Daoy (cell line): ENCODE measurements at places on chromosomes 13 and 19. TPM values are rescaled to one million over a fixed set of nuclear protein-coding genes. Genes with fewer than 3 reads are reported as not detected.
A peak's percentile ranks its signal among the peaks of the same experiment; 100 is the strongest.

GRCh38 chr13:76635232-76636230 lies 250.7 kb downstream of the KCTD12 start:
- DNase-seq, result no peak

- DNase-seq, result no peak
Measured at GRCh38 chr19:33465834-33466233, 55.8 kb downstream of the PEPD start.

DNA sequence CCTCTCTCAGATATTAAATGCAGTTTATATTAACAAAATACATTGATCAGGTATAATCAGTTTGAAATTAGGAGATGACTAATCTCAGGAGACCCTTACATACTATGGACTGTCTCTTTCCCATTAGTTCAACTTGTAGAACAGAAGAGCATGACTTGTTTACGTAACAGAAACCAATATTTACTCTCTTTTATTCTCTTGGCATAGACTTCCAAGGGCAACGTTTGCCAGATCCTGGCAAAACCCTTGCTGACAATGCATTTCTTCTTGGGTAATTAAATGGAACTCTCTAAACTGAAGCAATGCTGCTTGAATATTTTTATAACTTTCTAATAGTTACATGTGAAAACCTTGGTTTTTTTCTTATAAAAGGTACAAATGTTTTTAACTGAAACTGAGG lies 68.3 kb upstream of the MYO16 start:
- DNase-seq, result no peak

DNA sequence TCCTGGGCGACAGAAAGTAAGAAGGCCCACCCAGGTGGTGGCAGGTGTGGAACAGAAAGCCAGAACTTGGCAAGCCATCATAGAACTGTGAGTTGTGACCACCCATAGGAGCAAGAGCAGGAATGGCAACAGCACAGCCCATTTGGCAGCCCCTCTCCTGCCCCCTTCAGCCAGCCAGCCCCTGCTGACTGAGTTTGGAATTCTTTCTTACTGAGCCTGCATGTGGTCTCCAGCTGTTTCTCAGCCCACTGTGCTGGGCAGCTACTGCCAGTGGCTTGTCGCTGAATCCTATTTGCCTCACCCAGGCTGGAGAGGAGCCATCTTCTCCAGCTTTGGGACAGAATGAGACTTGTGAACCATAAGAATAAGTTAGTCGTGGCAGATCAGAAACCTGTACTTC lies 28.3 kb downstream of the CNMD start:
- DNase-seq, result no peak

DNA sequence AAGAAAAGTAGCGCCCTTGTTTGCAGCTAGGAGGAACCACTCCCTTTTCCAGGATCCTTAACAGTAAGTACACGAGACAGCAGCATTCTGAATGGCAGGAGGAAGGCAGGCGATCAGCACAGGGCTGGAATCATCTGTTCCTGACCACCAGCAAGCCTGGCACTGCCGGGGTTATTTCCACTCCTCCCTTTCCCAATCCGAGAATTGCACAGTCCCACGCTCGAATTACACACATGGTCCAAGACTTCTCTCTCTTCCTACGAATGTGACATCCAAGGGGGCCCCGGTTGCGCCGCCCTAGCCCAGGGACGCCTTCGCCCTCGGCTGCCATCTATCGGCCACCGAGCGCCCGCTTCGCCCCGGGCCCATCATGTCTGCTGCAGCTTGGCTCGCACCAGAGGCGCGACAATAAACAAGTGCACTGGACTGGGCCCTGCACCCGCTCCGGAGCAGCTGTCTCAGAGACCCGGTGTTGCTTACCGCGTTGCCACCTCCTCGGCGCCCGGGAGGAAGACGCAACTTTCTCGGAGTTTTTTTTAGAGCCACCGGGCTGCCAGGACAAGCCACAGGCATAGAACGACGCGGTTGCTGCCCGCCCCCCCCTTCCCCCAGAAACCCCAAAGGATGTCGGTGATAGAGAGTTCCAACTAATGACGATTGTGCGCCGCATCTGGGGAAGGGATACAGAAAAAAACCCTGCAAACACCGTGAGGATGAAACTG lies at the start of gene SLITRK5:
TSS of gene SLITRK5 (plus strand) at position 341 of the 722 bp plus-strand sequence. CDS start 4,018 bp downstream, outside the sequence.
- peak; percentile 75 for DNase-seq

DNA sequence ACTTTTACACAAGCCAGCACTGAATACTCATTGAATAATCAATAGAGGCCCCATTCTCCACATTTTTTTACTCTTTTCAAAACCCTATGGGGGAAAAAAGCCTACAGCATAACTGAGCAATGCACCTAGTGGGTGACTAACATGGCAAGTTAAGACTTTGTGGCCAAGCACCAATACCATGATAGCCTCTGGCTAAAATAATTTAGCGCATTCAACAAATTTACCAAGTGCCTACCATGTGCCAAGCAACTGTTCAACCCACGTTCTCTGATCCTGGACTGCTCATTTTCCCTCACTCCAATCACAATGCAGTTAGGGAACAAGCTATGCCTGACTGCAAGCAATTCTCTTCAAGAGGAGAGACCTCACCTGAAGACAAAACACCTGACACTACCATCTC lies 3.0 kb downstream of the ANKRD10 start:
- no peak for DNase-seq

DNA sequence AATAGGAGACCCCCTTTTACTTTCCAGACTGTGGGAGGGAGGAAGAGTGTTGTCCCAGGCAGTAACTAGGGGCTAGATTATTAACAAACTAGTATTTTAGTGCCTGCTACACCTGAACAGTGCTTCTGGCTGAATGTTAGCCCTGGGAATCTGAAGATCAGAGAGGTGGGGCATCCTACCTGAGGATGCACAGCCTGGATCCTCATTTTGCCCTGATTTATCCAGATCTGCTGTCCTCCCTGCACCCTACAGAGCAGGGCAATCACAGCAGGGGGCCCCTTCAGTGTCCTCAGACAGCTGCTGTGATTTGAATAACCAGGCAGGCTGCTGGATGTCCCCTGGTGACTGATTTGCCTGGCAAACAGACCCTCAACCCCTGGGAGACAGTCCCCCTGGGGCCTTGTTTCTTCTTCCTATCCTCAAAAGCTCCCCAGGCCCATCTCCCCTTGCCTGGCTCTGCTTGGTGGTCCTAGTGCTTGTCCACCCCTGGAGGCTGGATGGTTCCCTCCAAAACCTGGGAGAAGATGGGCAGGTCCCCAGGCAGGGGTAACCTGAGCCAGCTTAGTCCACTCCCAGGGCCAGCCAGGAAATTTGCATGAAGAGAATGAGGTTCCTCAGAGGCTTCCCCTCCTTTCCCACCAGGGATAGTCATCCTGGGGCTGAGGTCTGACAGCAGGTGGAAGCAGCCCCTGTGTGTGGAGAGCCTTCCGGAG lies at the start of gene OVOL3:
TSS of gene OVOL3 (plus strand) at position 657 of the 713 bp plus-strand sequence. CDS start 60 bp downstream, outside the sequence.
- DNase-seq, result no peak

- DNase-seq, result no peak
Measured at GRCh38 chr13:77029436-77029835, 2.5 kb upstream of the FBXL3 start.

- DNase-seq, result peak; percentile 38
Measured at GRCh38 chr19:50803633-50804419, 13.6 kb downstream of the ACP4 start.

DNA sequence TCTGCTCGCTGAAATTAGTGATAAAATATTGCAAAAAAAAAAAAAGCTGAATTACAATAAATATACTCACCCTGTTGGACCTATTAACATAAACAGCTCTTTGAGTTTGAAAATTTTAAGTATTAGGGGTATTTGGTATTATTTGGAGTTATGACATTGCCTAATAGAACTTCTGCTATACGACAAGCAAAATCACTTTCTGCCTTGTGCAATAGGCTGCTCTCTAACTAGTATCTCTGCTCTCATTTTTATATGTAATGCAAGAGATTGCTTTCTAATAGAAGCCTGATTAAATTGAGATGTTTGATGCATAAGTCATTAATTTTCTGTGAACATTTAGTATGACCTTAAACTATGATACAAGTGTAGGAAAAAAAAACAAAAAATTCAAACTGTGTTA lies 5.3 kb downstream of the RGS9BP start:
- DNase-seq, result no peak

DNA sequence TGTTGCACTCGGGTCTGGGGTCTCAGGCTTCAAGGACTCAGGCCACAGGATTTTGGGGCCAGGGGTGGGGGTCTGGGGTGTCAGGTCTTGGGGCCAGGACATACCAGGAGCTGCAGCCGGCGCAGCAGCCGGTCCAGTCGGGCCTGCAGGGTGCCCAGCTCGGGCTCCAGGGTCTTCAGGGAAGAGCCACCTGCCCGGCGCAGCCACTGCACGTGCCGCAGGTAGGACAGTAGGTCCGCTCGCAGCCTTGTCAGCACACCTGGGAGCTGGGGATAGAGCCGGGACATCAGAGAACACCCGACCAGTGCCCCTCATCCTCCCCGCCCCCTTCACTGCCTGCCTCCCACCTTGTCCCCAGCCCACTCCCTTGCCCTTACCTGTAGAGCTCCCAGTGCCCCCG lies 2.2 kb downstream of the IL11 start:
- no peak for DNase-seq

DNA sequence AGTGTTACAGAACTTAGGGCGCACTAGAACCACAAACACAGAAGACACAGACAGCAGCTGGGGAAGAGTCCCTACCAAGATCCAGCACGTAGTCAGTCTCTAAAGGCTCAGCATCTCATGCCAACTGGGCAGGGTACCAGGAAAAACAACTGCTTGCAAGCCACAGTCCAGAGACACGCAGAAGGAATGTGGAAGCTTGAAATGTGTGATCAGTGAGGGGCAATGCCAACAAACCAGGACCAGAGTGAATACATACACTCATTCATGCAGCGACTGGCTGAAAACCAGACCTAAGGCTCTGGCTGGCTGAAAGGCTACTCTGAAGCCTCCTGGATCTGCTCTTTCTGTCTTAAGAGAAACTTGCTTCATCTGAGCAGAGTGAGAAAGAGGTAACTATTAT lies 1484.8 kb downstream of the EFNB2 start:
- peak; percentile 17 for DNase-seq

GRCh38 chr13:94163535-94163934 lies 315.9 kb downstream of the DCT start:
- DNase-seq, result no peak

DNA sequence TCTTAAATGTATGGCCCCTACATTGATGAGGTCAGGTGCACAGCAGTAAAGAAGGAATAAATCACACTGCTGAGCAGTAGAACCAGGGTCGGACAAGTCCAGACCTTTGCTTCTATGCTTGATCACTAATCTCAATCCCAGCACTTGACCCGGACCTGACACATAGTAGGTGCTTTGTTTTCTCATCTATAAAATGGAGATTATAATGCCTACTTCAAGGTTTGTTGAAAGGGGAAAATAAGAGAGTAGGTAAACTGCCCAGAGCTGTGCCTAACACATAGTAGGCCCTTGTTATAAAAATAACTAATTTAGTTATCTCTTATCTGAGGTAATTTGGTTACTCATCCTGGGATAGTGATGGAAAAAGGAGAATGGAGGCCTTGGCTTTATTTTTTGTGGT lies 125.0 kb downstream of the RXFP2 start:
- DNase-seq, result no peak

DNA sequence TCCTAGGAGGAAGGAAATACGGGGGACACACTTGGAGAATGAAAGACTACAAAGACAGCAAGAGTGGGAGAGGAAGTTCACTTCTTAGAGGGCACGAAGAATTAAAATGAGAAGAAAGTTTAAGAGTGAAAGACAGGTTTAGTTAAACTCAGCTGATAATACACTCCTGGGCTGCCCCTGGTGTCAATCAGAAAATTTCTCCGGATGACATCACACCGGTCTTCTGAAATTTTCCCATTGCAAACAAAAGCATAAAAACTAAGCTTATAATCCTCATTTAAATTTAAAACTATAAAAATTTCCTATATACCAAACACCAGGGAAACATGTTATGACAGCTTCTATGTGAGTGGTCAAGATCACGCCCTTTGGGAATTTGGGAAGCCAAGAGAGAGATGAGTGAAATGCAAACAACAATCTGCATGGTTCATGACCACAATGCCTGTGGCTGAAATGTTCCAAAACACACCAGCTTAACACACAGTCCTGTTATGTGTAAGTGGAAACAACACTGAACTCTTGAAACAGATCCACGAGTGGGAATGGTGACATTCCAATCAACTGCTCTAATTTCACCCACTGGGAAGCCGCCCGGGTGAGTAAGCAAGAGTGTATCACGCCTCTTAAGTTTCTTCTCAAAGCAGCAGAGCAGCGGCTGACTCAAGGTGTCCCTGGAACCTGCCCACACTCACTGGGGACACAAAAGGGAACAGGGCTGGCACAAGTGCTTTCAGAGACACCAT lies 49.0 kb downstream of the BRD4 start:
- peak; percentile 23 for DNase-seq

DNA sequence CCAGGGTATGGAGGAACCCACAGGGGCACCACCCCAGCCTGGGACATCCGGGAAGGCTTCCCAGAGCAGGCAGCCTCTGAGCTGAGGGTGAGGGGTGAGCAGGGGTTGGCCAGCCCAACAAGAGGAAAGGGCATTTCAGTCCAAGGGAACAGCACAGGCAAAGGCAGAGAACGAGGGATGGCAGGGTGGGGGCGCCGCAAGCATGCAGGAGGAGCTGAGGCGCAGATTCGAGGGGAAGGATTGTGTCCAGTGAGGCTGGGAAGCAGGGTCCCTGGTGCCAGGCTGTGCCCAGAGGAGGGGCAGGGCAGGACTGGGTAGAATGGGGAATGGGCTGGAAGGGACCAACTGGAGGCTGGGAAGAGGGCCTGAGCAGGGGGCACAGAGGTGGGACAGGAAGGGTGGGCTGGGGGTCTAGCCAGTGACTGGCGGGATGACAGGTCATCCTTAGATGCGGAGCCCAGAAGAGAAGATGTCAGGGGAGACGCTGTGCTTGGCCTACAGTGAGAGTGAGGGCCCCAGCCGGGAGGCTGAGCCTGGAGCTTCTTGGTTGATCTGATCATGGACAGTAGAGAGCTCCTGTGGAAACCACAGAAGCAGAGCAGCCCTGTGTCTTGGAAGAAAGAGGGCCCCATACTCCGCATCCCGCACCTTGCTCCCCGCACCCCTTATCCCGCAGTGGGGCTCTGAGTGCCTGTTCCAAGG lies 13.6 kb downstream of the EMP3 start:
- no peak for DNase-seq

- no peak for DNase-seq
Measured at GRCh38 chr13:22647156-22647850, 533.5 kb upstream of the SGCG start.

DNA sequence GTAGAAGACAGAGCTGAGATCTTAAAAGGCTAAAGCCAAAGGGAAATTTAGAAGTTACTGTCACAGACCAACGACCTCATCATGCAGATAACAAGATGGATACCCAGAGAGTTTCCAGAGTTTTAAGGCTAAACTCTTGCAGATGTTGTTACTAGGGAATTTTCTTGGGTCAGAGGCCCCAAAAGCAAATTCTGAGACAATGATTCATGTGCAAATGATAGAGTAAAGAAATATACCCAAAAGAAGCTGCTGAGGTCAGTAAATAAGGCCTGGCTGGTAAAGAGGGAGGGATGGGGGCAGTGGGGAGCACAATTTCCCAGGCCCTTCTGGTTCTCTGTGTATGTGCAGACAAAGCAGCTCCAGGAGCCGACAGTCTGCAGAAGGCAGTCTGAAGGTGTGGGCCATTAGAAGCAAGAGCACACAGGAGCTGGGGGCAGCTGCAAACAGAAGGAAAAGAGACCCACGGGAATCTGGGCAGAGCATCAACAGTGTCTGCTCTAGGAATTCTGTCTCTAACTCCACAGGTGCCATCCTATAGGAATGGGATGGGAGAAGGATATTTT lies 330.8 kb downstream of the TBC1D4 start:
- no peak for DNase-seq

The EGLN2 gene
- total RNA-seq, result 46.0 and 54.7 TPM in 2 replicates

The IQCN gene
- 0.74 and 12.6 TPM in 2 replicates for total RNA-seq

The TMIGD2 gene
- total RNA-seq, result not detected in 2 replicates

The GJB6 gene
- not detected in 2 replicates for total RNA-seq

The MBD3L2 gene
- total RNA-seq, result not detected in 2 replicates

The VSTM2B gene
- not detected in 2 replicates for total RNA-seq

The SIAH3 gene
- total RNA-seq, result 0.06 and 0.12 TPM in 2 replicates

The ZNF729 gene
- not detected in 2 replicates for total RNA-seq

The UBE2L5 gene
- total RNA-seq, result not detected in 2 replicates
